ENCODE measurements at places on chromosomes 2 and 18.
A peak's percentile ranks its signal among the peaks of the same experiment; 100 is the strongest.

GRCh38 chr18:26406854-26407517, 141.4 kb downstream of the KCTD1 start:
- no peak for DNase-seq

DNA sequence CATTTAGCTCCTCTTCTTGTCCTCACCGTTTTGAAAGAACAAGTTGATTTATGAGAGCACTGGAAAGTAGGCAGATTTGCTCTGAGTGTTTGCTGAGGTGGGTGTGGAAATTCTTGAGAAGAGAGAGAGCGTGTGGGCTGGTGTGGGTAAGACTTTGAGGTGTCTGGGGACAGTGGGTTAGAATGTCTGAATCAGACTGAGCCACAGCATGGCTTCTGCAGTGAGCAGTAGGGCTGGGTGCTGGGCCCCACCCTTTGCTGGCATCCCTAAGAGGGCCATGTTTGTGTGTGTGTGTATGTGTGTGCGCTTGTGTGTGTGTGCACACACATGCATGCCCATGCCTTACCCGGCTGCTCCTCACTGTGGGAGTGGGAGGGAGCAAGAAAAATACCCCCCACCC, 63.7 kb downstream of the COPS8 start:
- DNase-seq: no peak

DNA sequence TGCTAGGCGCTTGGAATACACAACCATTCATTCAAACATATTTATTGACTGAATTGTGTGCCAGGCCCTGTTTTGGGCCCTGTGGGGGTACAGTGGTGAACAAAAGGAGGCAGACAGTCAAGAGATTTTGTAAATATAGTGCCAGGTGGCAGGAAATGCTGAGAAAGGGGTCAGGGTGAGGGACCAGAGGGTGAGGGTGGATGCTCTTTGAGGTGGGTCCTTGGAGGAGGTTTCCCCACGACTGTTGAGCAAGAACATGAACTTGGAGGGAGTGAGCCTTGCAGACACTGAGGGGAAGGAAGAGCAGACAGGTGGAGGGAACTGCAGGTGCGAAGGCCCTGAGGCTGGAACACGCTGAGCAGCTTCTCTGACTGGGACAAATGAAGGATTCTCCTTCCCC, 40.7 kb downstream of the ODC1 start:
- no peak for DNase-seq

- DNase-seq: no peak
Measured at GRCh38 chr2:216559625-216560156, 61.0 kb downstream of the RPL37A start.

GRCh38 chr2:209687323-209687969, 84.2 kb upstream of the UNC80 start:
- no peak for DNase-seq

DNA sequence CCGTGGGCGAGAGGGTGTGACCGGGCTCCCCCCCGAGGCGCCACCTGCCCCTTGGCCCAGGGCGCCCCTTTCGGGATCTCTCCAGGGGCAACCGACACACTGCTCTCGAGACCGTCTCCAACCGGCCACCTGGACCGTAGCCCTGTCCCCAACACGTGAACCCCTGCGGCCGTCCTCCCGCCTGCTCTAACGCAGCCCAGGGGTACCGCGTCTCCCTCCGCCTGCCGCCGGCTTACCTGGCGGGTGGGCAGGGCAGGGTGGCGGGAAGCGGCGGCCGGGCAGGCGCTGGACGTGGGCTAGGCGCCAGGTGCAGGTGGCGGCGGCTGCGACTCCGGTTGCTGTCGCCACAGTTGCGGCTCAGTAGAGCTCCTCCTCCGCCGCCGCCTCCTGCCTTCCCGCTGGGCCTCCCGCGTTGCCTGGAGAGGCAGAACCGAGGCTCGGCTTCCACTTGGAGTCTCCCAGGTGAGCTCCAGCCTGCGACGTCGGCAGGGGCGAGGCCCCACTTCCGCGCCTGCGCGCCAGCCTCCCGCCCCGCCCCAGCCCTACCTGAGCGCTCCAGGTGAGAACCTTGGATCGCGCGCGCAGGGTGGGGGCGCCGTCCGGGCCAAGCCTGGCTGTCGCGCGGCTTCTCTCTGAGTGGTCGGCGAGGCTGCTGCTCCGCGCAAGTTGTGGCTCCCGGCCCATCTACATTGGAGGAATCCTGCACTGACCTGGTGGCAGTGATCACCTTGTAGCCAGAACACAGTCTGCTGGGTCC, at the start of gene GALNT3:
Gene GALNT3 (minus strand): TSS at position 469 of the 757 bp plus-strand sequence. CDS start 23,547 bp downstream, outside the sequence.
- DNase-seq: peak; percentile 54

GRCh38 chr18:29181151-29181901, 1004.4 kb upstream of the CDH2 start:
- no peak for DNase-seq

DNA sequence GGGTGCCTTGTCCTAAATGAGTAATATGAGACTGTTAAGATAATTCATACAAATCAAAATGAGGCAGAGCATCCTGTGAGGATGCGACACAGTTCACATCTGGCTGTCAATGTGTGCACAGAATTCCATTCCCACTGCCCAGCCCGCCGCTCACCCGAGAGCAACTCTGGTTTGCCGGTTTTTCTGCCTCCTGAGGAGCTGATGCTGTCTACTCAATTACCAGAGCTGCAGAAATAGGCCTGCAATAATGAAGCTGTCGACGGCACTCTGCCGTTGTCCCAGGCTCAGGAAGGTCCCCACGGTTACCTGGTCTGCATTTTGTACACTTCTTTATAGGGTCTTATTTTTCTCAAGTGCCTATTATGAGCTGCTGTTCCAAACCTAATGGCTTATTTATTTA, 55.7 kb upstream of the LYPD1 start:
- no peak for DNase-seq

GRCh38 chr2:24313744-24314632, 46.3 kb downstream of the ITSN2 start:
- DNase-seq: no peak

DNA sequence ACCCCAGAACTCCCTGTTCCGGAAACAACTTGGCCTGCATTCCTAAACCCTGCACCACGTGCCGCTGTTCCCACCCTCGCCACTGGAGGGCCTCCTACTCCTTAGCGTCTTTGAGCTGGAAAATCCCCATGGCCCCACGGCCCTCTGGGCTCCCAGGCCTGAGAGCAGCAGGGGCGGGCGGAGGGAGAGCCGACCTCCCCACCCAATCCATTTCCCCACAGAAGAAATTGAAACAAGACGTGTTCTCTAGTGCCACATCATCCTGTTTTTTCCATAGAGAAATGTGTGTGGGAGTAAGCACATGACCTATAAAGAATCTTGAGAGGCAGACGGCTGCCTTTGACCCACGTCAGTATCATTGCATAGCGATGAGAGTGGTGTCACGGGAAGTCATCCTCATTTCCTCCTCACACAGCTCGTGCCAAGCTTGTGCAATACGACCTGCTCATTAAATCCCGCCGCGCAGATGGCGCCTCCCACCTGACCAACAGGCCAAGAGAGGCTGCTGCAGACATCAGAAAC, 79.2 kb downstream of the LAMA1 start:
- DNase-seq: no peak

GRCh38 chr2:187358531-187358930, 89.5 kb downstream of the CALCRL start:
- no peak for DNase-seq

DNA sequence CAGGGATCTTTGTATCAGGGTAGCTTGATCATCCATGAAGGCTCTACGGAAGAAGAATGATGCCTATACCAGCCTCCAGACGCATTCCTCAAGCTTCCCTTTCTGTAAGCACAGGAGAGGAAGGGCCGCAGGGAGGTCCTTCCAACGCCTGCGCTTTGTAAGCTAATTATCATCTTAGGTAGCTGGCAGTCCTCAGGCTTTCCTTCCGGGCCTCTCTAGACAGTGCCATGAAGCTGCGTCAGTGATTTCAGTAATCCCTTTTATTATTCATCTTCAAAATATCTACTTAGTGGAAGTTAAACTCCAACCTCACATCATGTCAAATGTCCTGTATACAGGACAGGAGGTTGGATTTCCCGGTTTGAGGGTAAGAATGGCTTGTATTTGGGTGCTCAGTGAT, 92.3 kb downstream of the ETAA1 start:
- DNase-seq: no peak

DNA sequence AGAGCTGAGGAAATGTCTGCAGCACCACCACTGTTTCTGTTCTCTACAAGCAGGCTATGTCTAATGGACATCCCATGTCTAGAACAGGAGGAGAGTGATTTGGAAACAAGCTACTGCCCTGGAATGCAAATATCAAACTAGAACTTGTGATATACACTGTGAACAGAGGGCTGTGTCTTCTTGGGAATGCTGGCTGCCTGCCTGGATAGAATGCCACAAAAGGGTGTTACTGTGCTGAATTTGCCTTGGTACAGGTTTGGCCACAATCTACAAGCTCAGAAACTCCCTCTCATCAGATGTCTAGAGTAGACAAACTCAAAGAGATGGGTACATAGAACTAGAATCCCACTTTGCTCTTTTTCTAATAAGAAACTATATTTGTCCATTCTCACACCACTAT, 170.5 kb downstream of the NYAP2 start:
- DNase-seq: no peak

DNA sequence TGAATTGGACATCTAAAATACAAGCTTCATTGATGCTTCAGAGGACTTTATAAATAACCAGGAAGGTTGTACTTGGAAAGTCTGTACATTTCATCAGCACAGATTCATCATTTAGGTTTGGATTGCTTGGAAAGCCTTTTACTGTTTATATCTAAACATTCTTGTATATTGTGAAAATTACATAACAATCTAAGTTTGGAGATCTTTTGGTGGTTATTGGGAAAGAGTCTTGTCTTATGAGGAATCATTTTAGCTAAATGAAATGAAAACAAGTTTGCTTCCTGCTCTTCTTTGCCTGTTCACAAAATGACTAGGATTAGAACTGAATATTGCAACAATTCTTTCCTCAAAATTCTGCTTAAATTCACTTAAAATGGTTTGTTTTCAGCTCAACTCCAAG, 79.3 kb downstream of the ABI2 start:
- DNase-seq: no peak

GRCh38 chr18:36867056-36867455, 38.1 kb downstream of the KIAA1328 start:
- DNase-seq: no peak

DNA sequence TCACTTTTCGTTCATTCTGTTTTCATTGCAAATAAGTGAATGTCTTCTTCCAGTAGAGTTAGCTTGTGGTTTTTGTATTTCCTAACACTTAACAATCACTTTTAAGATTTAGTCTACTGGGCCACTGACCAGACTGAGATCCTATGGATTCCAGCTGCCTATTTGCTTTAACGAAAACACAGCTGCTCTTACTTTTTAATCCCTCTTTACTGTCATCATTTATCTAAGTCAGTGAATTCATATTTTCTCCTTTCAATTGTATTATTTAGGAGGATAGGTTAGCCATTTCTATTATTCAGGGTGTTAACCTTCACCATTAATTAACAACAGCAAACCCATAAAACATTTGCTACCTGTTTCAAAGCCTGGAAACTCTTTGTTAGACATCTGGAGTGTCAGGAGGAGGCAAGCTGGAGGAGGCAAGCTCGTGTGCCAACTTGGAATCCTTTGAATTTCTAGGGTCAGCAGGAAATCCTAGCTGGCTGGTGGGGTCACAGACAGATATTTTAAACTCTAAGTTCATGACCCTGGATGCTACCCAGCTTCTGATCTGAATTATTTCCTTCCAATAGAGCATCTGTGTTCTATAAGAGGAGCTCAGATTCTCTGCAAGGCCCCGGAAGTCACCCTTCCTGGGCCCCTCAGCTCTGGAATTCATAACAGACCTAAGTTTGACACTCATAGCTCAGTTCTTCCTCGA, 385.3 kb downstream of the RBM43 start:
- no peak for DNase-seq

DNA sequence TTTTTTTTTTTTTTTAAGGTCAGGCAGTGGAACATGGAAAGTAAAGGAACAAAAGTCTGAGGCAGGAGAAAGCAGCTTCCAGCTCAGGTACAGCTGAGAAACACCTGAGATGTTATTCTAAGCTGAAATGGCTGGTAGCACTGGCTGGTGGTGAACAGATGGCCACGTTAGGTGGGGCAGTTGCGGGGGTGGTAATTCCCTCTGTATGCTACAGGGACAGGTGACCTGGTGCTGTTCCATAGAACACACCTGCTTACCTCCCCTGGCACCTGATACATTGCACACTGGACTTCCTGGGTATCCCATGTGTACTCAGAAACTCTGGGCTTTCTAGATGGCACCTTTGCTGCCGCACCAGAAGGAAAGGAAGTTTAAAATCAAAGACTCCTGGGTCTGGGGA, 333.3 kb downstream of the SLC8A1 start:
- no peak for DNase-seq

GRCh38 chr18:59802031-59802430, 97.8 kb upstream of the PMAIP1 start:
- DNase-seq: no peak

- no peak for DNase-seq
Measured at GRCh38 chr2:36476411-36476810, 120.8 kb downstream of the CRIM1 start.

DNA sequence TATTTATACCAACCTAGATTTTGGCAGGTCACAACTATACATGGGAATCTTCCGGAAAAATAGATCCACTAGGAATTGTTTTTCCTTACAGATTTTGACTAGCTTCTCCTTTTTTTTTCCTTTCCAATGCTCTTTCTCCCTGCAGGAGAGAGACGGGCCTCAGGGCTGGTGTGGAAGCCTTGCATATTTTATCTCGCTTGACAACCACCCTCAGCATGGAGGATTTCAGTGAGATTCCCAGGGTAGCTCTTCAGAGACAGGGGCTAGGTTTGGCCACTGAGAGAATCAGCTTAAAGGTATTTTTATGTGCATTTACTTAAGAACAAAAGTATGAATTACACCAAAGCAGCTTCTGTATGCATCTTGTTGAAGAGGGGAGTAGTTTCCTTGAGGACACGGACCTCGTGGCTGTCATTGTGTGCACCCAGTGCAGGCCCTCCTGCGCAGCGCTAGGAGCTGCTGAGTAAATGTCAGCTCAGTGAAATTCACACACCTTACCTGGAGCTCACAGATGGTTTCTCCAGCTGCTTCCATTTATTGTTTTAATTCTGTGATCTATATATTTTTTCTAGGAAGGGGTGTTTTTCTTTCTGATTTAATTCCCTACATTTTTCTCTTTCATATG, 54.4 kb downstream of the TRAPPC12 start:
- DNase-seq: no peak

- DNase-seq: no peak
Measured at GRCh38 chr18:2985628-2986027, 27.3 kb downstream of the LPIN2 start.

DNA sequence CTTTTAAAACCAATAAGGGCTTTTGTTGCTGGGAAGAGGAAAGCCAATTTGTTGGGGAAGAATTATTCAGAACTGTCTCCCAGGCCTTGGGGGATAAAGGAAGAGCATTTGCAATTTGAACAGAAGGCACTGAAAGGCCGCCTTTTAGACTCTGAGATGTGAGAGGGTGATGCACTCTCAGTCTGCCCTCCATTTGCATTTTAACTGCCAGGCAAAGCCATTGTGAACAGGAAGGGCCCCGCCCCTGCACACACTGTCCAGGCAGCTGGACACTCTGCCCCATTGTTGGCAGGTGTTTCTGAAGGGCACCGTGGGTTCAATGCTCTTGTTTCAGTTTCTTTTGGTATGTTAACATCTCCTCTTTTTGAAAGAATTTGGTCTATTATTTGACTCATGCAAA, 169.5 kb upstream of the COPS8 start:
- no peak for DNase-seq

All from CD4-positive, alpha-beta T cell (primary cell).